Activated CD4-positive, alpha-beta T cell treated with anti-CD3 and anti-CD28 coated beads, Interleukin-2, amount 10 ng/mL, durations not matched to agents 7 days and 5 days (primary cell): ENCODE measurements at places on chromosomes 3 and 15. TPM values are rescaled to one million over a fixed set of nuclear protein-coding genes. Genes with fewer than 3 reads are reported as not detected.

- H3K4me1 ChIP-seq: peaks cover 20% of the 10 kb centered on the region
- peaks cover 77% of the 10 kb centered on the region for H3K36me3 ChIP-seq
- no peak for DNase-seq
- H3K27me3 ChIP-seq: no peaks in the 10 kb centered on the region
Measured at GRCh38 chr15:58605931-58606530, 143.5 kb downstream of the ADAM10 start.

DNA sequence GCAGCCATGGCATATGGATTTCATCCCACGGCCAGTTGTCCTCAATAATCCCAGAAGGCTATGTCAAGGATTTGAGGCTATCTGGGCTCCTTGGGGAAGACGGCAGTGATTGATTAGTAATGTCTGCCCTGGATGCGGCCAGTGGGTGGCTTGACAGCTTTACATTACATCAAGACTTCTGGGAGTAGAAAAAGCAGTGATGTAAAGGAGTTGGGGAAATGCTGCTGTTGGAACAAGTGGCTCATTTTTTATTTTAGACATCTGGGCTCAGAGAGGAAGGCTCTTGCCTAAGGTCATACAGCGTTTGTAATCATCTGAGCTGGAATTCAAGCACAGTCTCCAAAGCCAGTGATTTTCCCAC is 94.1 kb downstream of the FLNB start:
- no peak for DNase-seq
- H3K27ac ChIP-seq: peak overlapping the region; percentile 31
- no peak overlapping the region for H3K4me3 ChIP-seq
- no peaks in the 10 kb centered on the region for H3K27me3 ChIP-seq

GRCh38 chr15:59532770-59533379 is 78.7 kb upstream of the GCNT3 start:
- peak; percentile 52 for DNase-seq
- H3K27ac ChIP-seq: no peak overlapping the region
- peaks cover 8% of the 10 kb centered on the region for H3K27me3 ChIP-seq
- H3K36me3 ChIP-seq: no peaks in the 10 kb centered on the region
- H3K4me3 ChIP-seq: no peak overlapping the region

DNA sequence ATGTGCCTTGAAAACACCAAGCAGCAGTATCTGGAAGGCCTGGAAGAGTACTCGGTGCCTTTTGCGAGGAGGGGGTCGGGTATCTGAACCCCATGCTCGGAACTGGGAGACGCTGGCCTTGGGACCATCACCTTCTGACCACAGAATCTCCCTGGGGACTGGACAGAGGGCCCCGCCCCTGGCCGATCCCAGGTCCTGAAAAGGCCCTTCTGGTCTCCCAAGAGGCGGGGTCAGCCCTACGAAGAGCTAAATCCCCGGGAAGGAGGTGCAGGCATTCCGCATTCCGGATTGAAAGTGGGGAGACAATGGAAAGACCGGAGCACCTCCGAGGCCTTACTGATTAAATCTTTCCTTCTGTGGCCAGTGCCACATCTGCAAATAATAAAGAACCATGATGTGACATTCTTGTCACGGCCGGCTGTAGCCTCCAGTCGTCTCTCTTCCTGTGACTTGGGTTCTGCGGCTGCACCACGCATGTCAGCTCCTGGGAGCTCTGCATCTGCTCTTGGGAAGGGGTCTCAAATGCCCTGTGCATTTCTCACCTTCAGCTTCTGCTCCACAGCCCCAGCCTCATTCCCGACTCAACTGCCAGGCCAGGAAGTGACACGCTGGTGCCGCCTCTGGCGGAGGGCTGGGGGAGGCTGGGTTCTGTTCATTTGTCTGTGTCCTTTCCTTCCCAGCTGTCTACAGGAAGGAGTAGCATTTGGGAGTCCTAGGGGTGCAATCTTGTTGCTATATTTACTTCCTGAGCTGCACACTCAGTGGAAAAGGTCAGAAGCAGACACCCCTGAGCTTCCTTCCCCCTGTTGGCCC is 173.5 kb downstream of the KLF13 start:
- peaks cover 2% of the 10 kb centered on the region for H3K27me3 ChIP-seq
- H3K4me1 ChIP-seq: no peaks in the 10 kb centered on the region

FEZF2 gene
- not detected for total RNA-seq
